ENCODE measurements at places on chromosomes 3 and 15.

GRCh38 chr3:164144824-164145223 is 933.5 kb downstream of the SI start:
- no peak for DNase-seq

DNA sequence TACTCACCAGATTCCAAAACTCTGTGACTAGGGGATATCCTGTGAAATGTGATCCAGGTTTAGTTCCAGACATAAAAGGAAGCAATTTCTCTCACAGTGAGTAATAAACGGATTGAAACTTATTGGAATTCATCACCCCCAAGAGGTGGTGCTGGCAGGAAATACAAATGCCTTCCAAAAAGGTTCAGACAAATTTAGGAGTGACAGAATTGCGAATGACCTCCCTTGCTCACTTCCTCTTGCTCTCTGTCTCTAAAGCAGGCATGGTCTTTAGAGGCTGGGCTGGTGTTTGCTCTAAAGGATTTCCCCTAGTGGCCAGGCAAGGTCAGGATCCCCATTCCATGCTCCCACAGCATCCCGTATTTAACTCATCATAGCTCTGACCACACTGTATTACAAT is 449.4 kb upstream of the PPP2R3A start:
- DNase-seq, result no peak

GRCh38 chr3:115324056-115324455 is 177.0 kb upstream of the ZBTB20 start:
- no peak for DNase-seq

GRCh38 chr3:49689046-49689907 is at the start of the genes MST1 and RNF123:
MST1 (minus strand) TSS chr3:49689474; CDS start chr3:49688691, 783 bp downstream.
RNF123 (plus strand) TSS chr3:49689557; CDS start chr3:49691166, 1,609 bp downstream.
- no peak for DNase-seq

- DNase-seq, result no peak
These were observed 28.1 kb downstream of the ZXDC start for GRCh38 chr3:126447456-126448106.

GRCh38 chr15:99671926-99672635 is 61.2 kb downstream of the LYSMD4 start:
- DNase-seq, result no peak

DNA sequence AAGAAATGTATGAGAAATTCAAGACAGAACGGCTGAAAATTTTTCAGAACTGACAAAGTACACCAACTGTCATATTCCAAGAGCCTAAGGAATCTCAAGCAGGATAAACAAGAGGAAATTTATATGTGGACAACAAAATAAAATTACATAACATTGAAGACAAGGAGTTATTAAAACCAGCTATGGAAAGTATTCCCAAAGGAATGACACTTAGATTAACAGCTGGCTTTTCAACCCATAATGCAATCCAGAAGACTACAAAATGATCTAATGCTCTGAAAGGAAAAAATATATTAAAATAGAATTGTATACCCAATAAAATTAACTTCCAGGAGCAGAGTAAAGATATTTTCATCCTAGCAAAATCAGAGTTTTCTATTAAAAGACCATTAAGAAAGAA is 132.2 kb upstream of the BNIP2 start:
- DNase-seq, result no peak

DNA sequence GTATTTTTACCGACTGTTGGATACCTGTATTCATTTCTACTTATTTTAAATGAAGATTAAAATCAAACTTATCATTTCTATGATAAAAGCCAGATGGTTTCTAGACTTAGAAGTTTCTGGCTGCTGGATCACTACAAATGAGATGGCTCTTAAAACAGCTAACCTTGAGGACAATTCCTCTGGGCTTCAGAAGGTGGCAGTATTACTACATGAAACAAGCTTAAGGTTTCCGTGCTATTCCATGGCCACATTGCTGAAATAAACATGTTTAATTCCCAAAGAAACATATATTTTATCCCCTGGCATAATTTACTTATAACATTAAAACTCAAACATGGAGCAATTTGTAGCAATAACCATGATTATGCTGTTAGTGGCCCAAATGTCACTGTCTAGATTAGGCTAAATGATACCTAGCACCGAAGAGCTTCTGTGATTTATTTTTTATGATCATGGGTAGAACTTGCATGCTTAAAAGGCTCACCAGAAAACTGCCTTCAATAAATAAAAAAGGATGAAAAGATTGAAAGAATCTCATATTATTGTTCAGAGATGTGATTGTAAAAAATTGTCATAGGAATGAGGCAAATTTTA is 204.0 kb upstream of the NANOGP8 start:
- DNase-seq, result peak; percentile 69

DNA sequence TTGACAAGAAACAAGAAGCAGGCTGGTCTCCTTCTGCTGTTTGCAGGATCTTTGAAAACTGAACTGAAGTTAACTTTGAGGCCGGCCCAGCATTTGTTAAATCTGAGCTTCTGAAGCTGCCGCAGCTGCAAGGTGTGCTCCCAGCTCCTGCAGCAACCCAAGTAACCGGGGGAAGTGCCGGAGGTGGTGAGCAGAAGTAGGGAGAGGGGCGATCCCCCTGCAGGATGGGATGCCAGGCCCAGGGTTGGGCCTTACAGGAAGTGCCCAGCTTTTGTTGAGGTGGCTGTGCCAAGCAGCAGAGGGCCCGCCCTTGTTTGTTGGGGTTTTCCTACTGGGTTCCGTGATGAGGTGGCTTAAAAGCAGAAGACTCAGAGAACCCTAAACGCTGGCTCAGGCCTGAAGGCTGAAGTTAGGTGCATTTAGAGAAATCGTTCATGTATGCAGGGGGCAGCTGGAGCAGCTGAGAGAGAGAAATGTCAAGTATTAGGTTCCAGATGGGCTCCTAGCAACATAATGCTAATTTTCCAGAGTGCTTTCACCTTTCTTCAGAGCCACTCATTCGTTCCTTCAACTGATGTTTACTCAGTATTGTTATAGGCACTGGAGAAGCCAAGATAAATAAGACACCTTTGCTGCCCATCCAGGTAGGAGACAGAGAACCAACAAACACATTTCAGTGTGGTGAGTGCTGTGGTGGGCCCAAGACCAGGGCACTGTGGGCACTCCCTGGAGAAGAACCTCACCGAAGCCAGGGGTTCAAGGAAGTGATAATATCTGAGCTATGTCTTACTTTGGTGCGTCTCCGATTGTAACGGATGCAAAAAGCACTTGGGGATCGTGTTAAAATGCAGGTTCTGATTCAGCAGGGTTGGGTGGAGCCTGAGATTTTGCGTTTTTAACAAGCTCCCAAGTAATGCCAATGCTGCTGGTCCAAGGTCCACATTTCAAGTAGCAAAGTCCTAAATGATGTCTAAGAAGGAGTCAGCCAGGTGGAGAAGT is 42.2 kb upstream of the PLCL2 start:
- DNase-seq, result no peak

DNA sequence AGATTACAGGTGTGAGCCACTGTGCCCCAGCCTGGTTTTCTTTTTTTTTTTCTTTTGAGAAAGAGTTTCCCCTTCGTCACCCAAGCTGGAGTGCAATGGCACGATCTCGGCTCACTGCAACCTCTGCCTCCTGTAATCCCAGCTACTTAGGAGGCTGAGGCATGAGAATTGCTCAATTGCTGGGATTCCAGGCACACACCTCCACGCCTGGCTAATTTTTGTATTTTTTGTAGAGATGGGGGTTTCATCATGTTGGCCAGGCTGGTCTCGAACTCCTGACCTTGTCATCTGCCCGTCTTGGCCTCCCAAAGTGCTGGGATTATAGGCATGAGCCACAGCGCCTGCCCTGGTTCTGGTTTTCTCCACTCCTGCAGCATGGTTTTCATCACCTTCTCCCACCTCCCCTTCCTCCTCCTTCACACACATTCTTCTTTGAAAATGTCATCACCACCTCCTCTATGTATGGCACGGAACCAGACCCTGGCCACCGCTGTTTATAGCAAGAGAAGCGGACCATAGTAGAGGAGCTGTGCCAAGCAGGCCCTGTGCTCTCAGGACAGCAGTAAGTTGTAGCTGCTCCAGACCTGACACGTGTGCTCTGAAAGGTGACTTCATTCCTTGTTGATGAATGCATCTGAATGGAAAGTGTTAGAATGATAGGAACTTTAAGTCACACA is 14.6 kb upstream of the AHSG start:
- DNase-seq, result no peak
